ENCODE measurements at places on chromosomes 3 and 15. TPM values are rescaled to one million over a fixed set of nuclear protein-coding genes. Genes with fewer than 3 reads are reported as not detected.

Gene TMEM40
- total RNA-seq: 0.76 TPM

DNA sequence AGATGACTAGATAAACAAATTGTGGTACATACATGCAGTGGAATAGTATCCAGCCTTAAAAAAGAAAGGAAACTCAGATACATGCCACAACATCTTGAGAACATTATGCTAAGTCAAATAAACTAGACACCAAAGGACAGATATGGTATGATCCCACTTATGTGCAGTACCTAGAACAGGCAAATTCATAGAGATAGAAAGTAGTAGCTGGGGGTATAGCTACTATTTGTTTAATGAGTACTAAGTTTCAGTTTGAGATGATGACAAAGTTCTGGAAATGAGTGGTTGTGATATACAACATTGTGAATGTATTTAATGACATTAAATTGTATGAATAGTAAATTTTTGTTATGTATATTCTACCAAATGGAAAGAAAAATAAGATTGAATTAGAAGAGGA lies 477.2 kb upstream of the CFAP20DC start:
- DNase-seq: no peak

Gene PLSCR5
- not detected for total RNA-seq

- DNase-seq: no peak
Measured at GRCh38 chr3:141279077-141279967, 47.7 kb downstream of the PXYLP1 start.

Gene CLDN18
- 0.28 TPM for total RNA-seq

GRCh38 chr15:70044168-70044567 lies 53.5 kb downstream of the TLE3 start:
- no peak for DNase-seq

- no peak for DNase-seq
Measured at GRCh38 chr3:15081960-15082664, 16.8 kb downstream of the RBSN start.

Gene SLC12A1
- 0.05 TPM for total RNA-seq

- no peak for DNase-seq
Measured at GRCh38 chr3:194003114-194004057, 132.6 kb upstream of the HES1 start.

DNA sequence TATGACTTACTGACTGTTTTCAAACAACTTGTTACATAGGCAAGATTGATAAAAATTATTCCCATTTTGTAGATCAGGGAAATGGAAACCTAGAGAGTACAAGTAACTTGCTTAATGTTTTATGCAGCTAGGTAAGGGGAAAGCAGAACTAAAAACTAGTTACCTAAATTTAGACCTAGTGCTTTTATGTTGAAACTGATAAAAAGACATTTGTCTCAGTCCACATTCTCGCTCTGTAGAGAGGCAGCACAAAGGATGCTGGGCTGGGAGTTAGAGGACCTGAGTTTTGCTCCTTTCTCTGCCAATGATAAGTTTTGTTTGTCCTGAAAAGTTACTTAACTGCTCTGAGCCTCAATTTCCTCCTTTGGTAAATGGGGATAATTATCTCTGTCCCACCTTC lies 17.4 kb downstream of the TIMP4 start:
- DNase-seq: no peak

DNA sequence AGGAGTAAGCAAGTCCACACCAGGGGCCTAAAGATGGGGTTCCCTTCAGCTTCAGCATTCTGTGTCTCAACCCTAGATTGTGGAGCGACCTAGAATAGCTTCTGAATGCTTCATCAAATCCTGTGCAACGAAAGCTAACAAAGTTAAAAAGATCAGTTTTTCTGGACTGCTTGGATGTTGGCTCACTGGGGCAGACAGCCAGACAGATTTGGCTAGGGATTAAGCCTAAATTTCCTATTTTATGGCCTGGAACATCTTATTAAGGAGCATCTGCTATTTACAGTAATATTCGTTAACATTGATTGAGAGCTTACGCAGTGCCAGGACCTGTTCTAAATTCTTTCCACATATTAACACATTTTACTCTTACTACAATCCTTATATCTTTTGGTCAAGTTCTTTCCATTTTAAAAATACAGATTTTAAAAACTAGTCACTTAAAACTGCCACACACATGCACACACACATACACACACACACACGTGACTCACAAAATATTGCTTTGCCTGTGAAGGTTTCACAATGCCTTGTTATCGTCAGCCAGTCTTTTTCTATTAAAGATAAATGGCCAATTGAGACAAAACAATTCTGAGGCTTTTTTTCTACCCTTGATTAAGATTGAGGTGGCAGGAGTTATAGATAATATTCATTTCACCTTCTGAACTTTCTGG lies 173.3 kb upstream of the SNTN start:
- DNase-seq: no peak

DNA sequence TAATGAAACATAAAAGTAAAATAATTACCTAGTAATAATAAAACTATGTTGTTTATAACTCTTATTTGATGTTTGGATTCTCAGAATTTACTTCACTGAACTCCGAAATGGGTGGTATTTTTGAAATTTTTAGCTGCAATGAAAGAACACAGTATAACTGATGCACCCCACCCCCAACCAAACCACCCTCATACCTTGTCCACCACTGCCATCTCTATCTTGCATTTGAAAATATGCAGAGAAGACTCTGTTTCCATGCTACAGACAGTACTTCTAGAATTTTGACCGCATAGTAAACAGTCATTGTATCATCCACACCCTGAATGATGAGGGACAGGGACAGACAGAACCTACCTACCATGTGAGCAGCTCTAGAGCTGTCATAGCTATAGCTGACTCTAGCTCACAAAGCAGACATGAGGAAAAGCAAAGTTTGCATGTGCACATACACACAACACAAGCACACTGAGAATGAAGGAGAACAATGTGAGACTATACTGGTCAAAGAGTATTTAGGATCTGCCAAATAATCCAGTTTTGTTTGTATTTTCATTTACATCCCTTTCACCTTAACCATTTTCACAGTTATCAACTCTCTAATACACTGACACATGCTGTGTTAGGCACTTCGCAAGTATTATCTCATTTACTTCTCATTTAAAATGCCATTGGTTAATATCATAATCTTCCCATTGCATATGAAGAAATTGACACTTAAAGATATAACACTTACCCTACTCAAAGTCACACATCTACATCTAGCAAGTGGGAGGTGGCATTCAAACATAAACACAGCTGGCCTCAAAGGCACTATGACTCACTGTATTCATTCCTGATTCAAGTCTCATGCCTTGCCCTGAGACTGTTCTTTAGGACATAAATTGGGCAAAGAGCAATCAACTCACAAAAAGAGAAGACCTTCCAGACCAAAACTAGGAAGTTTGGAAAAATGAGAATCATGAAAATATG lies 1014.7 kb upstream of the CFAP20DC start:
- no peak for DNase-seq
